Large intestine (tissue), 12 donors: ENCODE measurements at places on chromosomes 1 and 21.

DNA sequence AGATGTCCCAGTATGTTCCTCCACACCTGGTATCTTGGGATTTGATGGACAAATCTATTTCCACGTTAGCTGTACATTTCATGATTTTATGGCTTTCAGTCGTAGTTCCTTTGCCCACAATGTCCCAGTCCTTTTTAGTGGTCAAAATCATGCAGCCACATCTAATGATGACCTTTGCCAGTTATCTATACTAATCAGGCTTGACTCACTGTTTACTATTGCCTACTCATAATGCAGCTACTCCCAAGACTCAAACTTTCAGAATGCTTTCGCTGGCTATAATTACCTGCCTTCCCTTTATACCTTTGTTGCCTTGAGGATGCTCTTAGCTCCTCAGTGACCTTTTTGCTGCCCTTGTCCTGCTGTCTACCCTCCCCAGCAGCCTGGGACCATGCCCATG lies 6.4 kb downstream of the NOS1AP start:
- DNase-seq, result no peak

DNA sequence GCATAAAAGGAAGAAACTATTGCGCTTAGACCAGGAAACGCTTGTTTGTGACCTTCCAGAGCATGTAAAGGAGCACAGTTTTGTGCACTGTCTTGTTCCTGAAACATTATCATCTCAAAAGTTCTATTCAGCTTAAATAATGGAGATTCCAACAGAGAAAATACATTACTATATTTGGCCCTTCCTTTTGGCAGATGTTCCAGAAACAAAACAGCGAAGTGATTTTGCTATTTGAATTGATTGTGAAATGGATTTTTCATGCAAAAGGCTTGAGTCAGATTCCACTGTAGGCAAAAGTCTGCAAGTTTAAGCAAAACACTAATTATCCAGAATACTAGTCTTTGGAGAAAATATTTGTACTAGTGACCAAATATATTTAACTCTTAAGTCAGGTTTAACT lies 80.3 kb upstream of the PTBP2 start:
- no peak for DNase-seq

GRCh38 chr1:91750398-91750996 lies 135.5 kb downstream of the TGFBR3 start:
- no peak for DNase-seq

- no peak for DNase-seq
These were observed 311.4 kb downstream of the USH2A start for GRCh38 chr1:216111842-216112241.

GRCh38 chr1:114715952-114716303 lies 643 bp downstream of the NRAS start:
- DNase-seq, result no peak

- no peak for DNase-seq
These were observed 17.2 kb upstream of the BEND5 start for GRCh38 chr1:48793863-48794262.

- DNase-seq, result peak; percentile 38
These were observed 19.1 kb downstream of the RAB7B start for GRCh38 chr1:205983925-205984725.

DNA sequence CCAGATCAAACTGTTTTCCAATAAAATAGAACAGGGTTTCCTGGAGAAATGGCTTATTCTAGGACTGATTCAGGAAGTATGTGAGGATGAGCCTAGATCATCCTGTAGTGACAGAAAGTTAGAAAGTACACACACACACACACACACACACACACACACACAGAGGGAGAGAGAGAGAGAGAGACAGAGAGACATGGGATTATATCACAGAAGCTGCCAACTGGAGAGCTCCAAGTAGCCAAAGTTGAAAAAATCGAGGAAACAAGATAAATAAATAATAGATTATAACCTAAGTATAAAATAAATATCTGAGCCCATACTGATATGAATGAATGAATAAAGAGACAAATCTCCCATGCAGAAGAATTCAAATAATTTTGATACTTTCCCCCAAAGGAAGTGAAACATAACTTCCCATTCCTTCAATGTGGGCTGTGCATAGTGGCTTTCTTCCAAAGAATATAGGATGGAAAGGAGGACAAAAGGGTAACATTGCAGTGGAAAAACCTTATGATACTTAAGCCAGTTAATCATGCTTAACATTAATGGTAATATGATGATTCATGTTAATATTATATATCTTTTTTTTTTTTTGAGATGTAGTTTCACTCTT lies 171.6 kb downstream of the NTPCR start:
- no peak for DNase-seq

DNA sequence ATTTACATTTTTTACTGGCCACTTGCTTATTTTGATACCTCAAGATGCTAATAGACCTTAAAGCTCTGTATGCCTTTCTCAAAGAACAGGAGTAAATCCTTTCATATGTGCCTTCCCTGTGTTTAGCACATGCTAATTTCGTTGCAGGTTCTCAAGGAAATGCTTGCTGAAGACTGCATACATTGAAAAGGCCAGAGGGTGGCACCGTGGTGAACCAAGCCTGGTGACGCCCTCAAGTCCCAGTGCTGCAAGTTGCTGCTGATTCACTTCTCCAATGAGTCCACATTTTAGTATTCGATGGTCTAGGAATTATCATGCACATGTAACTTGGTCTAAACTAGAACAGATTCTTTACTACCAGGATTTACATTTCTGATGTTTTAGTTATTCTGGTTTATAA lies 94.1 kb downstream of the CLDN17 start:
- no peak for DNase-seq

GRCh38 chr1:5637171-5637570 lies 355.1 kb downstream of the NPHP4 start:
- DNase-seq, result no peak

- DNase-seq, result peak; percentile 63
These were observed 61.7 kb downstream of the FCRL5 start for GRCh38 chr1:157490467-157491165.

GRCh38 chr1:229781453-229781852 lies 155.4 kb downstream of the URB2 start:
- peak; percentile 9 for DNase-seq

DNA sequence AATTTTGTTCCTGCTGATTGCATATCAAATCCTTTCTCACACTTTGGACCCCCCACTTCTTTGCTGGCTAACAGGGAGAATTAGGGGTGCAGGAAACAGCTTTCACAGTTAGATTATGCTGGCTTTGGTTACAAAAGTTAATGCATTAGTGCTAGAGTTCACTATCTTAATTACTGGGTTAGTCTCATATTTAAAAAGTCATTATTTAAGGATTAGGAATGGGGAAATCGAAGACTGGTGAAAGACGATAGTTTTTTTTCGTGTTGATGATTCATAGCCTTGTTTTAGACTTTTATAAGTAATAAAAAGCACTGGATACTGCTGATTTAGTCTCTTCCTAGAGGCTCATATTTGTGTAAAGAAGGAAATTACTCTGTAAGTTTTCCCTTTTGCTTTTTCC lies 11.6 kb downstream of the ST6GALNAC3 start:
- DNase-seq, result no peak

GRCh38 chr1:236289492-236290131 lies 7.9 kb upstream of the ERO1B start:
- DNase-seq, result no peak

DNA sequence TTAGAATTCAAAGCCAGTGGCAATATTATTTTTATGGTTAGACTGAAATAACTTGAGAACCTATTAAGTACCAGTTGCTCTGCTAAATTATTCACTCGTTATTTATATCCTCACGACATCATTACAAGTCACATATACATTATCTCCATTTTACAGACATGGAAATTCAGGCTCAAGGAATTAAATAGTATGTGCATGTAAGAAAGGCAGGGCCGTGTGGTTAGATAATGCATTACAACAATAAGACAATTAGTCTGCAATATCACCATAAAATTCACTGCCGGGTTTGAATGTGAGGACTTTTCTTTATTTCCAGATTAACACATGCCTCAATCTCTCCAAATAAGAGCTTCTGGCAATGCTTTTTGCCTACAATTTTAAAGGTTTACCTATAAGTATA lies 523.4 kb downstream of the PTBP2 start:
- DNase-seq, result no peak

DNA sequence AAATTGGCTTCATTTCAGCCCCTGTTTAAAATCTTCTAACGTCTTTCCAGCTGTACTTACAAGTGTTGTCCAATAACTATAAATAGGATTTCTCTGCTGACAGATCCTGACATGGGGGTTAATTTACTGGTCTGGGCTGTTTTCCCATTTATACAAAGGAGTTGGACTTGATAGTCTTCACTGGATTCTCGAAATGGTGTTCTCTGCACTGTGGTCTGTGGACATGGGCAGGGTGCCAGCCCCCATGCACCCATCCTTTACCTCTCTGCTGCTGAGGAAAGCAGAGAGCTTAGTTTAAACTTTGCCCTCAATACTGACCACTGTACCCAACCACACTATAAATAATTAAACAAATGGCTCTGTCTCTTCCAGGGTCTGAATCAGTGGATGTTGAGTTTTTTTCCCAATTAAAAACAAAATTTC lies 5.2 kb downstream of the DIO1 start:
- DNase-seq, result no peak

DNA sequence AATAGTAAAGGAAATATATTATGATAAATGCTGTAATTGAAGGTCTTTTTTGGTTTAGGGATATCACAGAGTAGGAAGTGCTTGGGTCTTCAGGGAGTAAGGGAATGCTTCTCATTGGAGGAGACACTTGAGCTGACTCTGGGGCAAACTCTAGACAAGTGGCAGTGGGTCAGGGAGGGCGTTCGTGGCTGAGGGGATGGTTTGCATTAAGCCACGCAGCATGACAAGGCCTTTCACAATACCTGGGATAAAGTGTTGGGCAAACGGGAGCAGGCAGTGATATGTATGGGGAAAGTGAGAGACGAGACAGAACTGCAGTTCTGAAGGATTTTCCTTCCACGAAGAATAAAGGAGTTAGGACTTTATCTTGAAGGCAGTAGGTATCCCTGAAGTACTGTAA lies 109.0 kb downstream of the PATJ start:
- no peak for DNase-seq

DNA sequence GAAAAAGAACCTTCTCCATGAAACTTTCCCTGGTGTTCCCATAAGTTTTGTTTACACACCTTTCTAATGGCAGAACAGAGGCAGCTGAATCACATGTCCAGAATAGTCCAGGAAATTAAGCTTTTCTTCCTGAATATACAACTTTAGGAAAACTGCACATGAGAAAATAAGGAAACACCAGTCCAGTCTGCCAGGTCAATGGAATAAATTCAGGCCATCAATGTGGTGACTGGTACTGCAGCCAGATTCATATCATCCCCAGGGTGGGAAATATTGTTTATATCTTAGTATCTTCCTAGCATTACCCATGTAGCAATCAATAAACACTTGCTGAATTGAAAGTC lies 6.7 kb upstream of the FBXO28 start:
- no peak for DNase-seq

- DNase-seq, result no peak
These were observed 64.4 kb downstream of the AGPAT3 start for GRCh38 chr21:43929217-43929971.

DNA sequence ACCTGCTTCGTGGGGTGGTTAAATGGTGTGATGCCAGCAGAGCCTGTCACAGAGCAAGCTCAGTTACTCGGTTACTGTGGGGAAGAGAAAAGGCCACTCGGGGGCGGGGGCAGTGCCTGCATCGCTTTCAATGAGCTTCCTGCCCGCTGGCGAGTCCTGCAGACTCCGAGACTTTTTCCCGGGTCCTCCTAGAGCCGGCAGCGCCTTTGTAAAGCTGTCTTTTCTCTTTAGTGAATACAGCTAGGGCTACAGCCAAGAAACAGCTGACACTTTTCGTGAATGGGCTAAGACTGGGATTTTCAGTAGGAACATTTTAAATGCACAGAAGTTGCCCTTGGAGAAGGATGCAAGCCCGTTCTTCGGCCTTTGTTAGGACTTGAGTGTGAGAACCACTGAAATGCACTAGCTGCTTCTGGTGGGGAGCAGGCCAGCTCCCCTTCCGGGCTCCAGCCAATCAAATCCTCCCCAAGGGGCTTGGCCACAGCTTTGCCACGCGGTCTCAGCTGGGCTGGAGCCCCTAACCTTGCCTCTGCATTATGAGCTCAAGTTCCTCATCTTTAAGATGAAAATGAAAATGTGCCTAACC lies 23.4 kb upstream of the EFHD2 start:
- no peak for DNase-seq

DNA sequence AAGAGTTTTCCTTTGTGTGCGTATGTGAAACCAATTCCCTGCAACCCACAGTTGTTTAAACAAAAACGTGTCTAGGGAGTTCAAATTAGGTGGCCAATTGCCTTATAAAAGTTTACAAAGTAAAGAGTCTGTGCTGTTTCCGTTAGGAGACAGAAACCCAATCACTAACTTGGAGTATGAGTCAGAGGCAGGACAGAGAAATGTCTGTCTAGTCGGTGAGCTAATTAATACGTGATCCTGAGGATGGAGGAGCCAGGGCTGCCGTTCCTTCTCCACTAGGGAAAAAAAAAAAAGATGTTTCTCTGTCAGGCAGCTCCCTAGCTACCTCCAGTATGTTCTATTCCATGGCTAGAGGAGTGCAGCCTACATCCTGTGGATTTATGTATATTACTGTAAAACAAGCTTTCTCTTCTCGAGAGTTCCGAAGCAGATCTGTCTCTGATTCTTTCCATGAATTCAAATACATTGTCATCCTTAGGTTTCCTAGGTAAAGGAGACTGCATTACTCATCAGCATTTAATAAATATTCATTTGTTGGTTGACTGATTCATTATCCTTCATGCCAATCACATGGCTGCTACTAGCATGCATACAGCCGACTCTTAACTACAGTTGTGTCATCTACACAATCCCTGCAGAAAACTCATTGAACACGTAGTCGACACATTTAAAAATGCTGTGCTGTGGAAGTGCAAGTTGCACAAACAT lies 430.6 kb downstream of the KIF26B start:
- DNase-seq, result peak; percentile 39

GRCh38 chr21:26140164-26140579 lies 30.4 kb downstream of the APP start:
- no peak for DNase-seq

GRCh38 chr1:173478094-173478674 lies 1.0 kb downstream of the PRDX6 start:
- peak; percentile 37 for DNase-seq

- no peak for DNase-seq
These were observed 110.1 kb upstream of the SLC44A3 start for GRCh38 chr1:94709891-94710581.

- DNase-seq, result no peak
These were observed 13.4 kb upstream of the KCNK1 start for GRCh38 chr1:233600488-233600887.
